Pulmonary artery endothelial cell (primary cell): ENCODE measurements at places on chromosomes 16 and 17. TPM values are rescaled to one million over a fixed set of nuclear protein-coding genes. Genes with fewer than 3 reads are reported as not detected.

The CCL4L2 gene
- total RNA-seq, result not detected in 2 replicates

The IQCK gene
- total RNA-seq, result 9.2 and 10.8 TPM in 2 replicates

The RUNDC3A gene
- 0.07 and 0.21 TPM in 2 replicates for total RNA-seq

The NAGLU gene
- total RNA-seq, result 23.2 and 30.3 TPM in 2 replicates

The CDR2L gene
- 13.4 and 15.7 TPM in 2 replicates for total RNA-seq

The BORCS6 gene
- 9.6 and 13.4 TPM in 2 replicates for total RNA-seq

The DHRS7C gene
- not detected in 2 replicates for total RNA-seq

The KRTAP2-1 gene
- not detected in 2 replicates for total RNA-seq

The ARMC7 gene
- 2.4 and 4.1 TPM in 2 replicates for total RNA-seq

The PHF12 gene
- total RNA-seq, result 10.6 and 11.6 TPM in 2 replicates
